ENCODE measurements at places on chromosomes 12 and 14. TPM values are rescaled to one million over a fixed set of nuclear protein-coding genes. Genes with fewer than 3 reads are reported as not detected.

- peak; percentile 97 for DNase-seq
Observed at GRCh38 chr14:39432179-39432618, at the start of gene FBXO33. Gene FBXO33, minus strand, starts transcription at chr14:39432433. Its CDS starts 271 bp downstream, at chr14:39432162.

DNA sequence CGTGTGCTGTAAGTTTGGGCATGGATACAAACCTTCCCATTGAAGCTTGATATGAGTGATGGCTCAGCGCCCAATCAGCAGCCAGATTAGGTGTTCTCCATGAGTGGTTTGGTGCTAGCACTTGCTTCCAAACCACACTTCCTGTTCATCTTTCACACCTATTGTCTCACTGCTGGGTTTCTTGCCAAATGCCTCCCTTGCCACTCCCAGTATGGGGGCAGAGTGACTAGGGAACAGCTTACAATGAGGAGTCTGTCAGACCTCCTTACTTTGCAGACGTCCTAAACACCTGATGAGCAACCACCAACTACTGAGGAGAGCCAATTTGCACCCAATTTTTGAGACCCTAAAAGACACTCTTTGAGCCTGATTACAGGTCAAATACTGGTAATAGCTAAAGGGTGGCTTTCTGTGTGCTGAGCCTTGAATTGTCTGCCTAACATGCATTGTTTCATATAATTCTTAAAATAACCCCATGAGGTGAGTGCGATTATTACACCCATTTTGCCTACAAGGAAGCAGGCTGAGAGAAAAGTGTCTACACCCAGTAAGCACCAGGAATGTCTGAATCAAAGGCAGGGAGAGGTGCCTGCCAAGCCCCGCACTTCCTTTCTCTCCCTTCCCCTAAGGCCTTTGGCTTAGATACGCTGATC, 48.4 kb upstream of the FOS start:
- peak; percentile 32 for DNase-seq

GRCh38 chr12:86950444-86950843, 694.3 kb upstream of the MGAT4C start:
- no peak for DNase-seq

DNA sequence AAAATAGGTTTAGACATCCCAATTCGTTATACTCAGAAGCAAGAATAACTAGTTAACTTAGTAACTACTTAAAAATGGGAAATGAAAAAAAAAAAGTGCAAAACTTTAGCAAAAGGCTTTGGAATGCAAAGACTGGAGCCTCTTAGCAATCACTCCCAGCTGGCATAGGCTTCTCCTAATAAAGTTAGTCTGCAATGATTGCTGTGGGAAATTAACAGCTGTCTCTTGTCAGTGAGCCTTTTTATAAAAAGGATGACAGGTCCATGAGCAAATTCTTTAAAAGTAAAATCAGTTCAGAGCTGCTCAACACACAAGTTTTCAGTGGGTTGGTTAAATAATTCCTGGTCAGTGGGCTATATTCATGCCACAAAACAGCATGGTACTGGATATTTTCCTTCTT, 7.4 kb upstream of the SYCP3 start:
- no peak for DNase-seq

- no peak for DNase-seq
Observed at GRCh38 chr12:25293653-25294052, 42.9 kb upstream of the KRAS start.

DNA sequence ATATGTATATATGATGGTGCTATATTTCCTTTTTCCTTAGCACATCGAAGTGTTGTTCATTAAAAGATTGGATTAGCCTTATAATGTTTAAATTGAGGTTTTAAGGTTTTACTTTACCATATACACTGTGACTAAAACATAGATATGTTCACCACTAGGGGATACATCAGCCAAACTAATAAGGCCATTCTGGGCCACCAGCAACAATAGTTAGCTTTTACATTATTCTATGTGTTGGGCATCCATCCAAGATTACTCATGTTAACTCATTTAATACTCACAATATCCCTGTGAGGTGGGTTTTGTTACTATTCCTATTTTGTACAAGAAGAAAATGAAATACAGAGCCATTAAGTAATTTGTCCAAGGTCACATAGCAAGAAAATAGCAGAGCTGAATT, 202.6 kb upstream of the AVPR1A start:
- no peak for DNase-seq

- DNase-seq: no peak
Observed at GRCh38 chr12:80422550-80422949, 21.5 kb upstream of the PTPRQ start.

DNA sequence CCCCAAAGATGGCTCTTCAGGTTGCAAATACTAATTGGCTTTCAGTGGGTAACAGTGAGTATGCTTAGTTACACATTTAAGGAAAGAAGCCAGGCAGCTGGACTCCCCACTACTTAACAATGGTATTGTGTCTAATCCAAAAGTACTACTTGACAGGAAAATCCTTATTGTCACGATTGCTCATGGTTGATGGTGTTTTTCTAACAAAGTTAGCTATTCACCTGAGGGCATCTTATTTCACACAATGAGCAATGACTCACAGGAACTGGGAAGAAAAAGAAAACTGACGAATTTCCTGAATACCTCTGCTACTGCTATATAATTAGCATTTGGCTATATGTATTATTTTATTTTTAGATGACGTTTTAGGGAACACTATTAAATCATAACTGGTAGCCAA, 33.4 kb upstream of the ALG10 start:
- no peak for DNase-seq

GRCh38 chr14:104109731-104110361, 24.3 kb downstream of the ASPG start:
- no peak for DNase-seq

- DNase-seq: no peak
Observed at GRCh38 chr12:76464631-76465166, 94.9 kb downstream of the OSBPL8 start.

- DNase-seq: no peak
Observed at GRCh38 chr14:76280221-76280620, 95.7 kb upstream of the ESRRB start.

DNA sequence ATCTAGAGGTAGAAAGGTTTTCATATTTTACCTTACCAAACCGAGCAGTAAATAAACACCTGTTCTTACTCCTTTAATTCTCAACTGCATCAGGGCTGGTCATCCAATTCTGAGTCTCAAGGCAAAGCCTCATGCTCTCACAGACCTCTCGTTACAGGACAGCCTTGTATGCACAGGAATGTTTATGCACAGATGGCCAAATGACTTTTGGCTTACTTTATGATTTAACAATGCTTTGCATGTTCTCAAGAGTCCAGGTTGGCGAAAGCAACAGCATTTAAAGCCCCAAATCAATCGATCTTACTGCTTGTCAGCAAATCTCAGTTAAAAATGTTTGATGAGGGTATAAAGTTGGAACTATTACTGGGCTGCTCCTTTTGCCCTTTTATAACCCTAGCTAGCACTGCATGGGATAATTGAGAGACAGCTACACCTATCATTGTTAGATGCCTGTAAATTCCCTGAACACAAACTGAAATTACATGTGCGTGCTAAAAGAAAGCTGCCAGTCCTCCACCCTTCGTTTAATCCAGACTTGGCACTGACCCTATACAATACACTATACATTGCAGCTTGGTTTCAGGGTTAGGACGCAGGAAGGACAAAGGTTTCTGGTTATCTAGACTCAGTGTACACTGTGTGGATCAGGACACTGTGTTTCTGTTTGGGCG, 63.6 kb downstream of the TMCC3 start:
- DNase-seq: no peak

DNA sequence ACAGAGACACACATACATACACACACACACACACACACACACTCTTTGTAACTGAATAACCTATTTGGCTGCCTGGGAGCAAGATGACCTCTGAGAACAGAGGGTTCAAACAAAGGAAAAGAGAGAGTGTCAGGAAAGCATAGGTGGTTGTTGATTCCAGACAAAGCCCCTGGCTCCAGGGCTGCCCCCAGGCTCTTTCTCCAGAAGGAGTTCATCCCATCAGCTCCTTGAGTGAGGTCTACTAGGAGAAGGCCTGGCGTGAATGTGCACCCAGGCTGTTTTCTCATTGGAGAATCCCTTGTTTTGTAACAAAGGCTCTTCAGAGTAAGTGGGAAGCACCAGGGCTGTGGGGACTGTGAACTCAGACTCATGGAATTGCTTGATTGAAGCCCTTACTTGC, 151.9 kb downstream of the EMP1 start:
- DNase-seq: no peak

DNA sequence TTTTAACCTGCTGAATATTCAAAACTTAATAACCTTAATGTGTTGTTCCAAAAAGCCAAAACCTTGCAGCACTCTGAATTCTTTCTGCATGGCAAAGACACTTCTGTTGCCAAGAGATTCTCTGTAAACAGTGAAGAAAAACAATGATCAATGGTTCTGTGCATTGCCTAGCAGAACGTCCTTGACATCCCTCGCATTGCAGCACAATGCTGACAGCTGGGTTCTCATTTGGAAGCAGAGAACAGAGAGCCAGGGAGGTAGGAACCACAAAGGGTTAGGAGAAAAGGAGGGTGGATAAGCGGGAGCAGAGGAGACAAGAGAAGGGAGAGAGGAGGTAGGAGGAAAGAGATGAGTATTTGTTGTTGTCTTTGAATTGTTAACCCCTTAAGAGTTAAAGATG, 501.1 kb downstream of the NAV3 start:
- DNase-seq: no peak

DNA sequence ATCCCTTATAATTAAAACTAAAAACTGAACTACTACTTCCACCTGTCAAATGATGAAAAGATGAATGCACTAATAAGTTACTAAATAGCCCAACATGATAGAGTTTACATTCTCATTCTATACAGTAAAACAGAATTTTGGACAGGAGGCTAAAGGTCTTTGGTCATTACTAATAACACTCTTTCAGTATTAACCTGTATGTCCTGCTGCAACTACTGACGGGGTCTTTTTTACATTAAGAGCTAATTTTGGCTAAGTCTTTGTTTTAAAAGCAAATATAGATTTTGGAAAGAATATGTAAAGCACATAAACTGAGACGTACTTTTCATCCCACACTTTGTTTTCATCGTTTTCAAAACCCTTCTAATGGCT, 175.4 kb upstream of the CDKN3 start:
- no peak for DNase-seq

DNA sequence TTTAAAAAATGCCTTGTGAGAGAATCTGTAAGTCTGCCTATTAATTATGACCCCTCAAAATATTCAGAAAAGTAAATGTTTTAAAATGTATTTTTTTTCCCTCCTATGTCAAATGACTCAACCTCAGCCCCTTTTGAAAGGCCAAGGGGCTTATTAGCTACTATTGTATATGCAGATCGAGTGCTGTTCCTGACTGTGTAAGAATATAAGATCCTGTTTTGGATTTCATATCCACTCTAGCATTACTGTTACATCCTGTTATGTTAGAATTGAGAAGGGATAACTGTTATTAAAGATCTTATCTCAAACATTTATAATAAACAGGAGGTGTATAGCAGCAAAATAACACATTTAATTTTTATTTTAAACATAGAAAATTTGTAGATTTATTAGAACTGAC, 46.6 kb upstream of the TPH2 start:
- DNase-seq: no peak

- no peak for DNase-seq
Observed at GRCh38 chr12:19833775-19834501, 394.6 kb downstream of the AEBP2 start.

- peak; percentile 15 for DNase-seq
Observed at GRCh38 chr14:61033855-61034254, 52.8 kb downstream of the SLC38A6 start.

GRCh38 chr12:13530966-13531365, 334.4 kb downstream of the EMP1 start:
- no peak for DNase-seq

DNA sequence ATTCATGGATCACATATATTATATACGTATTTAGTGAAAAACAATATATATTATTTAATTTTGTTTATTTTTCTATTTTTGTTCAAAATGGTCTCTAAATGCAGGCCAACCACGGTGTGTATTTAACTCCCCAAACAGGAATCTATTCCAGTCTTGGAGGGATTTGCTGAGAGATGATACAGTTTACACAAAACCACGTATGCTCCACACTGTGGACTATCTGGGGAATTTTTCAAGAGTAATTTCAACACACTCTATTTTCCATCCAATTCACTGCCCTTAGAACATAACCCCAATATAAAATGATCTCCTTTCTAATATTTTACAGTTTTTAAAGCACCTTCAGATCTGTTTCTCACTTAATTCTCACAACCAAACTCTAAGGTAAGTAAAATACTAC, 15.3 kb downstream of the EML1 start:
- peak; percentile 77 for DNase-seq

DNA sequence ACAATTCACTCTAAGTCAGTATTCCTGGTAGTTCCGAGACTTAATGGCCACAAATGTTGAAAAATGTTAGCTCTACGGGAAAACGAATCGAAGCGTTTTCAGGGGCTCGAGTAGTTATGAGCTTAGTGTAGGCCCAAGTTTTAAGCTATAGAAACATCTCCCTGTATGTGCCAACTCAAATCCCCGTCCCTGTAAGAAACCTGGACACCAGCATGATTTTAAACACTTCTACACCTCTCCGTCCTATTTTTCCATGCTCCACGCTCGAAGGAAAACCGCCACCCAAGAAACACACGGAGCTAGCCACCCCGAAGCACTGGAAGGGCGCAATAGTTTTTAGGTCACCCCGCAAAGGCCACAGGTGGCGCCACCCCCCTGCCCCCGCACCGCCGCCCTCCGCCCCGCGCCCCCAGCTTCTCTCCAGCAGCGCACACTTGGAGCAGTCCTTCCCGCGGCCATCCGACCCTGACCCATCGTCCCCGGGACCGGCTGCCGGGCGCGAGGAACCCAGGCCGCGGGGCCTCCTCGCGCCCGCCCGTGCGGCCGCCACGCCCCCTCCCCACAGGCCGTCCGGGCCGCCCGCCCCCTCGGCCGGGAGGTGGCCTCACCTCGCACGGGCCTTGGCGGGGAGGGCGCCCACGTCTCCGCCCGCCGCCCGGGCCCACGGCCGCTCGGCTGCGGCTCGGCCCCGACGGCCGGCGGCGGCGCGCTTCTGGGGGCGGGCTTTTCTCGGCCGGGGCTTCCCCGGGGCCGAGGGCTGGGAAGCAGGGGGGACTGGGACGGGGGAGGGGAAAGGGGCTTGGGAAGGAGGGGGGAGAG, 522 bp downstream of the R3HDM2 start:
- DNase-seq: peak; percentile 37

CLEC4C gene
- total RNA-seq: not detected

TPCN1 gene
- 9.1 TPM for total RNA-seq

AMIGO2 gene
- total RNA-seq: 56.6 TPM

GALNT16 gene
- total RNA-seq: 0.96 TPM

PRPH gene
- total RNA-seq: 0.72 TPM
